HL-60 (cell line): ENCODE measurements at places on chromosomes 4 and X.

GRCh38 chr4:114487101-114487500 lies 111.5 kb upstream of the UGT8 start:
- no peak for DNase-seq

- DNase-seq, result no peak
Observed at GRCh38 chrX:10111364-10112148, 45.2 kb upstream of the CLCN4 start.

DNA sequence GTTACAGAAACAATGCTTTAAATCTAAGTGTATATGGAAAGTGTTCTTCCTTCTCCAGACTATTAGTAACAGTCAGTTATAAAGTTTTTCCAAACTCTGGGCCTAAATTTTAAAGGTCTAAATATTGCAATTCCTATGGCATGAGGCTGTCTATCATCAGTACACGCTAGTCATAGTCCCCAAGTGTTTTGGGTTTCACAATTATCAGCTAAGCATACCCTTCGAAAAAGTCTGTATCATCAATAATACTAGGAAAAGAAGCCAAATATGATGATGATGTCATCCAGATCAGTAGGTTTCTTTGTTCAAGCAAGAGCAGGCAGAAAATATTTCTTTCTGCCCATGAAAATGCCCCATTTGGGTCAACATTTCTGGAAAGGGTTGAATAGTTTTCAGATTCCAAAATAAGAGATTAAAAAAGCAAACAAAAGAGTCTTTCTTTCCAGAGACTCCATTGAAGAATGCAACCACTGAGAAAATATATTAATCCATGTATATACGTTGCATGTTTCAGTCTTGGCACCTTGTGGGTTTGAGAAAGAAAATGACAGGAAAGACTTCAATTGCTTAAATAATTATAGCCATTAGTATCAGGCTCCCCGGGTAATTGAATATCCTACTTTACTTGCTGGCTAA lies 173.8 kb downstream of the CAMK2D start:
- DNase-seq, result no peak

DNA sequence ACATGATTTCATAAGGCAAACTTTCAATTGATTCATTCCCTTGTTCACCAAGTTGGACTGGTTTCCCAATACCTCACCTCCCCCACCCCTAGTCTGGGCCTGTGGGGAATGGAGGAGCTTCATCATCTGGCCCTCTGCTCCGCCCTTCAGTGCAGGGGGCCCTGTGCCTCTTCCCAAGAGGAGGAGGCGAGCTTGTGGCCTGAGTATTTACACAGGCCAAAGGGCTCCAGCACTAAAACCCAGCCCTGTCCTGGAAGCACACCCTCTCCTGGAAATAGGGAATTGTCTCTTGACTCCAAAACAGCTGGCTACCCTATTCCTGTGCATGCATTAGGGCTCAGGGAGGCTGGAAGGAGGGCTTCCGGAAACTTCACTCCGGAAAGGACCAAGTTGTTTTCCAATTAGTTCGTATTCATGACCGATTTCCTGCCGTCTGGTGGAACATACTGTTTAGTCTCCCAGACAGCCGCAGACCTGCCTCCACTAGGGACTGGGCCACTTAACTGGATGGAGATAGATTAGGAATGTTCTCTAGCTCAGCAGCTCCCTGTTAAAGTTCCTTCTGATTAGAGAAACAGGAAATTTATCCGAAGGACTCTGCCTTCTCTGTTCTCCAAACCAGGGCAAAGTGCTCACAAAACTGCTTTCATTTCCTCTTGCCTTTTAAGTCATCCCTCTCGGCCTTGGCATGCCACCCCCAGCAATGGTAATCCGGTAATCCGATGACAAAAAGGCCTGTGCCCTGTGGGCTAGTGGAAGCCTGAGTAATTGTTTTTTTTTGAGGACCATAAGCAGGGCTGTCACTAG lies 5.8 kb downstream of the SRPX2 start:
- DNase-seq, result no peak

- peak; percentile 93 for DNase-seq
Observed at GRCh38 chr4:15659768-15660570, 4.8 kb upstream of the FBXL5 start.

DNA sequence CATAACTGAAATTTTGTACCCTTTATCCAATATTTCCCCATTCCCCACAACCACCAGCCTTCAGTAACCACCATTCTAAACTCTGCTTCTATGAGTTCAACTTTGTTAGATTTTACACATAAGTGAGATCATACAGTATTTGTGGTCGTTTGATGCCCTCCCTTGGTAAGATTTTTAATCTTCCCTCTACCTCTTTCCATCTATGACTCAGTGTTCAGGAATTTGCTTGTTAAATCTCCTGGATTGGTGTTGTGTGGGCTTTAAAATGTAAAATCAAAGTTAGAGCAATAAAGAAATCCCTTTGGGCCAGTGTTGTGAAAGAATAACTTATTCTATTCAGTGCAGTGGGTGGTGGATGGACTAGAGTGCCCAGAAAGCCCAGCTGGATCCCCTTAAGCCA lies 37.4 kb downstream of the SLC16A2 start:
- no peak for DNase-seq

- no peak for DNase-seq
Observed at GRCh38 chr4:186942758-186943377, 219.2 kb upstream of the FAT1 start.

- DNase-seq, result no peak
Observed at GRCh38 chr4:1991596-1992434, 17.0 kb downstream of the NELFA start.
